ENCODE measurements at places on chromosomes 12 and 14.

- DNase-seq, result no peak
These were observed 183.0 kb upstream of the ARID2 start for GRCh38 chr12:45546545-45546944.

- no peak for DNase-seq
These were observed 3.0 kb downstream of the SETD1B start for GRCh38 chr12:121806546-121807423.

- peak; percentile 2 for DNase-seq
These were observed 422.3 kb upstream of the DCN start for GRCh38 chr12:91604897-91605296.

DNA sequence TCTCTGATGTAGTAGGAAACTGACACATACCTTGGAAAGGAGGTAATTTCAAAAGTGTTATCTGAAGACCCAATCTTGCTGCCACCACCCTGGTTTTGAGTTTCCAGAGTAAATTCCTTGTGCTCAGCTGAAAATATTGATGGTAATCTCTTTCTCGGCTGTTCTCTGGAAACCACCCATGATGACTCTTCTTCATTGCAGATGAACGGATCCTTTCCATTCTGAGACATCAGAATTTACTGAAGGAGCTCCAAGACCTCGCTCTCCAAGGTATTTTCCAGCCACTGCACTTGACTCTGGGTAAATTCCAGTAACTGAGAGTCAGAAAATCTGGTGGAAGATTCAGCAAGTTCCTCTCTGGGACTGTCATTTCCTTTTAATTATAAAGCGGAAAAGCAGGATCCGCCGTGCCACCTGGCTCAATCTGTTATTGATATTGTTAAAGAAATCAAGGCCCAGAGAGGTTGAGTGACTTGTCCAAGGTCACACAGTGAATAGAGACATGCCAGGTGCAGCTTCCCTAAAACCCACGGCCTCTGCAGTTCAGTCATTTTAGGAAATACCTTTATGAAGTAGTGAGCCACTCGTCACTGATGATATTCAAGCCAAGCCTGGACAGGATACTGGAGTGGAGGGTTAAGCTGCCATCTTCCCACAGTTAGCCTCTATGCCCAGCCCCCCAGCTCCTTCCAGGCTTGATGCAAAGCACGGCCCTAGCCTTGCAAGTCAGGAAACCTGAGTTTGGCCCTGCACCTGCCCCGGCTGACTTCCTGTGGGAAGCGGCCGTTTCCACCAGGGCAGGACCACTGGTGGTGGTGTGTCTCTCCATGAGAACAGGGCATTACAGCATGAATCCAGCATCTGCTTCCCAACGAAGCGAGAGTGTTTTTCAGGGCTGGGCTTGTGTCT lies 4.7 kb downstream of the CHGA start:
- DNase-seq, result no peak

GRCh38 chr14:77520555-77520954 lies 21.9 kb upstream of the ISM2 start:
- DNase-seq, result no peak

DNA sequence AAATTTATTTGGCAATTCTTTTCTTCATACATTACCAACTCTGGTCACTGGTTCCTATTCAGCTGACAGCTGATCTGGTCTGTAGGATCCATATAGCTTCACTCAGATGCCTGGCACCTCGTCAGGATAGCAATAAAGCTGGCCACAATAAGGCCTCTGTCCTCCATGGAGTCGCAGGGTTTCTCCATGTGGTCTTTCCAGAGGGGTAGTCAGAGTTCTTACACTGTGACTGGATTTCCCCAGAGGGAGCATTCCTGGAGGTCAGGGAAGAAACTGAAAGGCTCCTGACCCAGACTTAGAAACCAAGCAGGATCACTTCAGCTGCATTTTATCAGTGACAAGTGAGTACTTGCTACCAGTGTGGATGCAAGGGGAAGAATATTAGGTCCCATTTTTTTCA lies 34.9 kb upstream of the SIX1 start:
- no peak for DNase-seq

DNA sequence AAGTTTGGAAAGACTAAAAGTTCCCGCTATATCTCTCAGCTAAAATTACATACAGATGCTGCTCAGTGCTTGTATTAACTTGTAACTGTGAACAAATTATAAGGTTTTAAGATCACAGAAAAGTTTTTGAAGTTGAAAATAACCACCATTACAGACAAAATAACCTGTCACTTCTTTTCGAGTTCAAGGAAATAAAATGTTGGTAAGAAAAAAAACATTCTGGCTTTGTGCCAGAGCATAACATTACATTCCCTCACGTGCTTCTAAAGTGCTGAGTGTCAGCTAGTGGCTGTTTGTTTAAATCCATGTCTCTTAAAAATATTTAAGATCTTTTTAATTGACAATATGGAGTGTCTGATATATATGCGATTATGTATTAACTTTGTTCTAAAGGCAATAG lies 27.2 kb upstream of the ADAMTS20 start:
- DNase-seq, result no peak

DNA sequence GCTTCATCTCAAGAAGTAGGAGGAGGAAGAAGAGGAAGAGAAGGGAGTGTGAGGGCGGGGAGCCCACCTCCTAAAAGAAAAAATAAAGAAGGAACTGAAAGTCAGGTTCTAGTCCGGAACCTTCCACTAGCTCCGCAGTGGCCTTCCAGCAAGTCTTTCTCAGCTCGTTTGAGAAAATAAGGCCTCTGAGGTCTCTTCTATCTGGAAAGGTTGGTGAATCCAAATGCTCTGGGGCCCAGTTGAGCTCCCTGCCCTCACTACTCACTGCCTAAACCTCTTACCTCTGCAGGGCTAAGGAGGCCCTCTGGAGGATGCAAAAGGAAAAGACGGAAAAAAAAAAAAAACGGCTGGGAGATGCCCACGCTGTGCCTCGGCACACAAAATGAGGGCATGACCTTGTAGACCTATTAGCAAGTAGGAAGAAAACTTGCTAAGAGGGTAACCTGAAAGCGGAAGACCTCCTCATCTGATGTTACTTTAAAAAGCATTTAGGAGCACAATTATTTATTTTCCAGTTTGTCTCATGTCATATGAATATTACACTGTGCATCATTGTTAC lies 35.9 kb downstream of the FBLN5 start:
- DNase-seq, result peak; percentile 34

GRCh38 chr14:73266317-73266716 lies 29.0 kb downstream of the PAPLN start:
- DNase-seq, result no peak

DNA sequence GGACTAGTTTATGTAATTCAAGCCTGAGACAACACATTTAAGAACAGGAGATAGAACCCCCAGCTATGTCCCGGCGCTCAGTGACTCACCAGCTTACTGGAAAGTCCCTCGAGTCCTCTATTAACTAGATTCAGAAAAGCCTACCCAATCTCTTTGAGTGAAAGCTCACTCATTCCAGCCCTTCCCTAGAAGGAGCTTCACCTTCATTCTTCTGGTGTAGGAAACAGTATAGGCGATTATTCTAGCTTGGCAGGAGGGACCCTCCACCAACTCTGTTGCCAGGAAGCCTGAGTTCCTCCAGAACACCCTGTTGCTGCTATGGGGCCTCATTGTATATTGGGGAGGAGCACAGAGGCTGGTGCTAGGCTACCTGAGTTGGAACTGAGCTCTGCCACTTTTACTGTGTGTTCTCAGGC lies 57.2 kb upstream of the AEBP2 start:
- peak; percentile 62 for DNase-seq
